Stimulated activated CD4-positive, alpha-beta T cell treated with anti-CD3 and anti-CD28 coated beads, TNF-alpha, amount 100 ng/mL, for 4 hours (primary cell): ENCODE measurements at places on chromosomes 1 and 21.
A peak's percentile ranks its signal among the peaks of the same experiment; 100 is the strongest.

DNA sequence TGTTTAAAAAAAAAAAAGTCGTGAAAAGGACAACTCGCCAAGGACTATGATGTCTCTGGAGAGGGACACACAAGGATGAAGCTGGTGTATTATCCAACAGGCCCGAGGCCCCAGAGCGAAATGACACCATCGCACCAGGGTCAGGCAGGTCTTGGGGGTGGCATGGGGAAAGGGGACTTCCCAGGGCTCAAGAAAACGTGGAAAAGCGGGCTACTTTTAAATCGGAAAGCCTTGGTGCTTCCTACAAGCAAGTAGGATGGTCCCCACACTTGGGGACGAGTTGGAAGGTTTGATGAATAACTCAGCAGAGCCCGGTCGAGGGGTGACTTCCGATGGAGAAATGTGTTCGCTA, 505 bp upstream of the GNPAT start:
- no peak for DNase-seq

DNA sequence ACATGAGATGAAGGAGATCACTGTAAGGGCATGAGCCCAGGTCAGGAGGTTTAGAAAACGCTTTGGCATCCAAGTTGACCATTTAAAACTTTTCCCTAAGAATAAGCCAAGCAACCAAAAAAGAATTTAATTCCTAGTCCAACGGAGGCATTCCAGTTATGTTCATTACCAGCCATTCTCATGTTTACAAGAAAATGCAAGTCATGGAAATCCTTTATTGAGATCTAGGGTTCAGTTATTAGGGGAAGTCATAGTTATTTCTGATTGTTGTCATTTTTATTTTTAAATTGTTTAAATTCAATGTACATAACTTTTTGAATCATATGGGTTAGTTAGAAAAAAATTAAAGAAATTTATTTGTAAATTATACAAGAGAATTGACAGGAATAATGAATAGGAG, 24.5 kb downstream of the CFHR5 start:
- no peak for DNase-seq

GRCh38 chr1:60427701-60428100, 354.1 kb upstream of the C1orf87 start:
- no peak for DNase-seq

DNA sequence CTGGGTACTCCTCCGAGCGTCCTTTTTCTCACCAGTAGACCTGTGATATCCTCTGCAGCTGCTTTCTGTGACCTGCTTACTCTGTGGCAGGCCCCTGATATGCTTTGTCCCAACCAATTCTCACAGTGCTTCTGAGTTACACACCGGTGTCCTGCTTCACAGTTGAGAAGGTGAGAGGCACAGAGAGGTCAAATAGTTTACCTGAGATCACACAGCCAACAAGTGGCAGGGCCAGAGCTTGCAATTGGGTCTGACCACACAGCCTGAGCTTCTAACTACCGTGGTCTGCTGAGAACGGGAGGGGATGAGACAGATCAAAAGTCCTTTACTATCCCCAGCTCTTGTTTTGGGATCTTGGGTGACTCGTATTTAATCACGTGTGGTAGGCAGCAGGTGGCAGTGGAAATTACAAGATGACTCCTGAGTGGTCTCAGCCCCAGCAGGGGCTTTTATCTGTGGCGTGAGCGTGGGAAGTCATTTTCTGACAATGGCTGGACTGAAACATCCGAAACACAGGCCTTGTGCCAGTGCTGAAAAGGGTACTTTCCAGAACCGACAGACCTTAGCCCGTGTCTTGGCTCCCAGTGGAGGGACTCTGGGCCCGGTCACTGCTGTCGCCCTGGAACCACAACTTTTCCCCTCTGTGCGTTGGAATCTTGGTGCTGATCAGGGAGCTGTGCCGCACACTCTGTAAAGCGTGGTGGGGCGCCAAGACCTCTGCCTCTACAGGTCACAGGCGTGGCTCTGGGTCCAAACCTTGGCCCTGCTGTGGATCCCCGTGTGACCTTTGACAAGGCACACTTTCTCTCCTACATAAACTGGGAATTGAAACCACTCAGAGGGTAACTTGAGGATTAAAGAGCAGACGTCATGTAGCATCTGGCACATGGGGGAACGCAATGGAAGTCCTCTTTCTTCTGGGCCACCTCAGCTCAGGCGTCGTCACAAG, 11.9 kb downstream of the THEMIS2 start:
- DNase-seq: no peak

- no peak for DNase-seq
These were observed 199.3 kb upstream of the JUN start for GRCh38 chr1:58983162-58983561.

DNA sequence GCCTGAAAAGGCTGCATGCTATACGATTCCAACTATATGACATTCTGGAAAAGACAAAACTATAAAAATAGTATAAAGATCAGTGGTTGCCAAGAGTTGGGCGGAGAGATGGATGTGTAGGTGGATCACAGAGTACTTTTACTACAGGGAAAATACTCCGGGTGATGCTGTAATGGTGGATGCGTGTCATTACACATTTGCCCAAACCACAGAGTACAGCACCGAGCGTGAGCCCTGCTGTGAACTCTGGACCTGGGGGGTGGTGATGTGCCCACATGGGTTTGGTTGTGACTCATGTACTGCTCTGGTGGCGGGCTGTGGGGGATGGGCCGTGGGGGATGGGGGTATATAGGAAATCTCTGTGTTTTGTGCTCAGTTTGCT, 162.7 kb upstream of the COL6A1 start:
- DNase-seq: peak; percentile 70

DNA sequence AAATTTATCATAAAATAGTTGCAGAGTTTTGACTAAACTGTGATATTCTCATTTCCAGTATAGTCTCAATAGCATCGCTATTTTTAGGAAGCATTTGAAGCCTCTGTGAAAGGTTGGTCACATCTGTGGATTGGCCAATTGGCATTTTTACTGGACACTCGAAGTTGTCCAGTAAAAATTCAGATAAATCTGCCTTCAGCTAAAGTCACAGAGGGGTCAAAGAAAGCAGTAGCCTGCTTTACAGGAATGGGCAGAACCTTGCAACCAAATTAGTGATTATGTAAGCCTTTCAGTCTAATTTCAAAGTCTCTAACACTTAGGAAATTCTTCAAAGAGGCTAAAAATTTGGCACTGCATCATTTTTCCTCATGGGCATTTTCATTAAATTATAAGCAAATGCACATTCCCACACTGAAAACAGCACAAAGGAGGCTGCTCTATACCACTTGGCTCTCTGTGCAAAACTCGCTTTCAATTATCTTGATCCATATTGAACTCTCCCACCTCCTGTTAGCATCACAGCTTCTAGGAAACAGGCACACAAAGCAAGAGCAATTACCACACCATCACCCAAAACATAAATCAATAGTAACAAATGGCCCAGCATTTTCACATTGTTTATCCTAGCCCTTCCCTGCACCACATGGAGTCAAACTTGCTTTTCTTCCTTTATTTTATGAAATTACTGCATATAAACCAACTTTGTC, 318.5 kb upstream of the DUSP10 start:
- no peak for DNase-seq

GRCh38 chr1:167871331-167871730, 42.6 kb downstream of the ADCY10 start:
- DNase-seq: no peak

DNA sequence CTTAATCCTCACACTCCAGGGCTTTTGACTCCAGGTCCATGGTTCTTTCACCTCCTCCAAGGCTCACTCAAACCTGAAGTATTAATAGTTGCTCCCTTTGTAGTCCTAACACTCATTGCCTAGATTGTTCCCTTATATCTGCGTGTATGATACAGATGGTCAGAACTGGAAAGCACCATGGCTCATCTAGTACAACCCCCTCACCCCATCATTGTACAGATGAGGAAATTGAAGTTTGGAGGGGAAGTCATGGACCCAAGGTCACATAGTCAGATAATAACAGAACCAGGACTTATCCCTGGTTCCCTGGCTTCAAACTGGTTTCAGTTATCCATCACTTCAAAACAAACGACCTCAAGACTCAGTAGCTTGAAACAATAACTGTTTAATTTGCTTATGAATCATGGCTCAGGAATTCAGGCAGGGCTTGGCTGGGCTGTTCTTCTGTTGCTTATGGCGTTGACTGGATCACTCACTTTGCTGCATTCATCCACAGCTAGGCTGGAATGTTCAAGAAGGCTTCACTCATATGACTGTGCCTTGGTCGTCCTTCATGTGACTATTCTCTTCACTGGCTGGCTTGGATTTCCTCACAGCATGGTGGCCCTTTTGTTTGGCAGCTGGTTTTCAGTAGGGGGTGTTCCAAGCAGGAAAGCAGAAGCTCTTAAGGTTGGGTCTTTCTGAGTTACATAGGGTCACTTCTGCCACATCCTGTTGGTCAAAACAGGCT, 5.0 kb downstream of the NOS1AP start:
- no peak for DNase-seq

- DNase-seq: no peak
These were observed 62.6 kb downstream of the ARHGEF16 start for GRCh38 chr1:3516911-3517675.

DNA sequence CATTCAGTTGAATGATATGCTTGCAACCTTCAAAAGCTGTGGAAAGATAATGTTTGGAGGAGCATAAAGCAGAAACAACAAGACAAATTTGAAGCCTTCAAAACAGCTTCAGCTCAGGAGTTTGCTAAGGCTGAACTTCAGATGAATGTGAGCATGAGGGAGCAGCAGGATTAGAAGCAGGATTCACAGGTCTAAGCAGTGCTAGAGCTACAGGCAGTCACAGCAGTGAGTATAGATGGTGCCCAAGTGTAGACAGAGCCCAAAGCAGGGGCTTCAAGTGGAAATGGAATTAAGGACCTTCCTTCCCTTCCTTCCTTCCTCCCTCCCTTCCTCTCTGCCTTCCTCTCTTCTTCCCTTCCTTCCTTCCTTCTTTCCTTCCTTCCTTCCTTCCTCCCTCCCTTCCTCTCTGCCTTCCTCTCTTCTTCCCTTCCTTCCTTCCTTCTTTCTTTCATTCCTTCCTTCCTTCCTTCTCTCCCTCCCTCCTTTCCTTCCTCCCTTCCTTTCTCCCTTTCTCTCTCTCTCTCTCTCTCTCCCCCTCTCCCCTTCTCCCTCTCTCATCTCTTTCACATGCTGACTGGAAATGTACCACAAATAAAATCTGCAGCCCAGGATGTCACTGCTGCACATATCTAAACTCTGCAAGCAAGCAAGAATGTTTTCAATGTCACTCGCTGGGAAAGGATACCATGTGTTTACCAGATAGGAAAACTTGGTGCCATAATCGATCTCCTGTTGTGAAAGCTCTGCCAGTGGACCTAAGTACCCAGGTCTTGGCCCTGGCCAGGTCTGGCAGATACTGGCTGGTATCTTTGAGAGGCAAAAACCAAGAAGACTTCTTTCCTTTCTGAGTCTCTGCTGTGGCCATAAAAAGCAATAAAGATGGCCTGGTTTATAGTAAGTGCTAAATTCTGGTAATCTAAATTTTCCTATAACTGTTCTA, 13.1 kb upstream of the SLC30A10 start:
- no peak for DNase-seq

GRCh38 chr1:31507676-31508530, 68.4 kb upstream of the TINAGL1 start:
- DNase-seq: no peak

- DNase-seq: no peak
These were observed 7.3 kb upstream of the GNL2 start for GRCh38 chr1:37602750-37603694.

GRCh38 chr1:158810311-158810710, 20.8 kb upstream of the MNDA start:
- no peak for DNase-seq

DNA sequence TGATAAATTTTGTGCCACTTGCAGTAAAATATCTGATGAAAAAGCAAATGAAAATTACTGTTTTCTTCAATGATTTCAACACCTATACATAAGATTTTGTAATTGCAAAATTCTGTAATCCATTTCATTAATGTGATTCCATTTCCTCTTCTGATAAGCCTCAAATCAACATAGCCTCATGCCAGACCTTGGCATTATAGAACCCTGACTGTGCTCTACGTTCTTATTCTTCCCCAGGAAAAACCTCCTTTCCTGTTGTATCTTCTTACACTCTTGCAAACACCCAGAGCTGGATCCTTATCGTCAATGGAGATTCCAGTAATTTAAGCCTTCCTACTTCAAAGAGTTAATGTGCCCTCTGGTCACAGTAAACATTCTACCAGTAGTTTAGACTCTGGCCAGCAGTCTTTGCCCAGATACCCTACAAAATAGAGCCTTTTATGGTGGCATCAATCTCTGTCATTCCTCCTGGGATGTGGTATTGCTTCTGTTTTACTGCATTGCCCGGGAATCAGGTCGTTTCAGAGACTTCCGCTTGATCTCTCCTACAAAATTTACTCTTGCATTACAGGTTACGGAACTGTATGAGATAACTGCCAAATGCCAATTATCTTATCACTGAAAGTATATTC, 48.5 kb upstream of the CHRM3 start:
- no peak for DNase-seq

GRCh38 chr1:85344256-85344694, 67.8 kb upstream of the BCL10 start:
- no peak for DNase-seq

GRCh38 chr1:225450491-225451191, 22.8 kb upstream of the LBR start:
- DNase-seq: no peak

GRCh38 chr1:215111916-215112315, 29.4 kb downstream of the KCNK2 start:
- DNase-seq: no peak
